HEK293T (cell line): ENCODE measurements at places on chromosomes 4 and X.

- no peak for DNase-seq
These were observed 7.8 kb upstream of the HAUS3 start for GRCh38 chr4:2249526-2250356.

GRCh38 chr4:156949373-156949814, 22.2 kb downstream of the PDGFC start:
- DNase-seq, result no peak

- DNase-seq, result no peak
These were observed 253.9 kb downstream of the IL15 start for GRCh38 chr4:141890279-141890678.

DNA sequence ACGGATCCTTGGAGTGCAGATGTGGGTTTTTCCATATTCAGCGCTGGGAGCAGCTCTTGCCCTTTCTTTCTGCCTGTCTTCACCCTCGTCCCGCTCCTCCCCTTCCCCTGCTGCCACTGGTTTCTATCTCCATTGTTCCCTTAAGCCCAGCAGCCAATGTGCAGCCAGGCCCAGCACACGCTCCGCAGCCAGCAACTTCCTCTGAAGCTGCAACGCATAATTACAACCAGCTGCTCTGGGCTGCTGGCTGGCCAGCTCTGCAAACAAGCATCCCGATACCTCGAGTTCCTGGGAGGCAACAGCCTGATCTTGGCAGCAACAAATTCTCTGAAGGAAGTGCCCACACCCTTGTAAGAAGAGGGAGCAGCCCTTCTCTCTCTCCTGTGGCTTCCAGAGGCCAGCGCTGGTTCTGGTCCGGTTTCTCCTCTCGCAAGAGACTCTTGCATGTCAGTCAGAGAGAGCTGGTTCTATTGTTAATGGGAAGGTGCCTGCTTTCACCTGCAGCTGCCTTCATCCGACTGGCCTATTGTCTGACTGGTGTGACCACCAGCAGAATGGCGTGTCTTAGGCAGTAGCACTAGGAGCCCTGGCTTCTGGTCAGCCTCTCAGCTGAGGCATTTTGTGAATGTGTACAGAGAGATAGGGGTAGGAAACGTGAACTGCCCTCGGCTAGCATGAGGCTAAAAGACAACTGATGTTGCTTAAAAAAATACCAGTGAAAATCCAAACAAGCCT, 83.8 kb upstream of the MAML3 start:
- no peak for DNase-seq

DNA sequence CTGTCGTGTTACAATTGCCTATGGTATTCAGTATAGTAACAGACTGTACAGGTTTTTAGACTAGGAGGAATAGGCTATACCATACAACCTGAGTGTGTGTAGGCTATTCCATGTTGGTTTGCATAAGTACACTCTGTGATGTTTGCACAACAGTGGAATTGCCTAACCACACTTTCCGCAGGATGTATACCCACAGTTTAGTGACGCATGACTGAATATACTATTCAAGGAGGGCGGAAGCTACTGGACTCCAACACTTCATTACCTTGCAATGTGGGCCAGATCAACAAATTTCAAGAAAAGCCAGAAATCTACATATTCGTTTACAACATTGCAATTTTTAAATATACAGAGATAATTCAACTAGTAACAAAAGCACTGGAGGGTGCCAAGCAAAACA, 317.2 kb downstream of the PDGFC start:
- DNase-seq, result no peak

DNA sequence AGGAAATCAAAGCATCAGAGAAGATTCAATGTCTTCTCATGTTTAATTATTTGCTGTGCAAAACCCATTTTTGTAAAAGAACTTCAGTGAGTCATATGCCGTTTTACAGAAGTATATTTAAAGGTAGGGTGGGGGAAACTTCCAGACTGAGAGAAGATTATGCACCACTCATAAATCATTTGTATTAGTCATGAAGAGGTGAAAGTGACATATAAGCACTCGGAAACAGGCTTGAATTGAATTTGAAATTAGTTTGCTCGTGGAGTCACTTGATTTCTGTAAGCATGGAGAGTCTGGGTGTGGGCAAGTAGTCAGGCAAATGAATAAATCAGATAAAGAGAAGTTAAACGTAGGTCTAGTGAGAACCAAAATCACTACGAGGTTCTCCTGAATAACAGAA, 335.1 kb downstream of the ANK2 start:
- DNase-seq, result no peak

DNA sequence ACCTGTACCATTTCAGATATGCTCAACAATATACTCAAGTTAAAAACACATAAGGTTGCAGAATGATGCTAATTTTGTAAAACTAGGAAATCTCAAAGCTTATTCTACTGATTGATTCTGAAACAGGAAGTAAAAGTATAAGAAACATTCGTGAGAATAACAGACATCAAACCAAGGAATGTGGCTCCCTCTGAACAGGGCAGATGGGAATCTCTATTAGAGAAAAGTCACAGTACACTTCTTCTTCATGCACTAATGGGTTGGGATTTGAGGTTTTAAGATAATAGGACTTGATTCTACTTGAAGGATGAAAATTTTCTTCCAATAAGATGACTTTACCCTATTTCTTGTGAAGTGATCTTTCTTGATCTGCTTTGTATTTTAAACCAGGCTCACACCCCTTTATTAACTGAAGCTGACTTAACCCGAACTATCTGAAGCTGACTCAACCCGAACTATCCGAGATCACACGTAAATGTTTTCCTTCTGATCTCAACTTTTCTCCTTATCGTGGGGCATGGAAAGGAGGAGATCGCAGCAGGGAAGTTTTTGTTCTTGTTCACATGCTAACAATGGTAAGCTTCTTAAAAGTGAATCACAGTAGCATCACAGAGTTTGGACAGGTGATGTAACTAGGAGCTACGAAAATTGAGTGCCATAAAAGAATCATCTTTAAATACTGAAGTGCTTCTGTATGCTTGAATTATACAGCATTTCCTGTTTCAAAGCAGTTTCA, 363.1 kb upstream of the ZFP42 start:
- no peak for DNase-seq

- DNase-seq, result no peak
These were observed 95.6 kb downstream of the TMA16 start for GRCh38 chr4:163590103-163590502.

DNA sequence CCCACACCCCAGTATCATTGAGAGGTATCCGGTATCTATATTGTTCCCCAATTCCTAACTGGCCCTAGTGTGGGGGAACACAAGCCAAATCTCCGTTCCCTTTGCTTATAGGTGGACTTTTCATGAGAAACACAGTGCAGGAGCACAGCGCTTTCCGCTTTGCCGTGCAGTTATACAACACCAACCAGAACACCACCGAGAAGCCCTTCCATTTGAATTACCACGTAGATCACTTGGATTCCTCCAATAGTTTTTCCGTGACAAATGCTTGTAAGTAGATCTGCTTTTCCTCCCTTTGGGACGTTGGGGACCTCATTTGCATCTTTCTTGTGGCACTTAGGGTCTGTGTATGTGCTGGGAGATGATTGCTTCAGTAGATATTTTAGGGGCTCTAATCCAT, 1.6 kb downstream of the GRIA3 start:
- DNase-seq, result no peak

GRCh38 chrX:130909469-130910136, 6.6 kb upstream of the ENOX2 start:
- no peak for DNase-seq

DNA sequence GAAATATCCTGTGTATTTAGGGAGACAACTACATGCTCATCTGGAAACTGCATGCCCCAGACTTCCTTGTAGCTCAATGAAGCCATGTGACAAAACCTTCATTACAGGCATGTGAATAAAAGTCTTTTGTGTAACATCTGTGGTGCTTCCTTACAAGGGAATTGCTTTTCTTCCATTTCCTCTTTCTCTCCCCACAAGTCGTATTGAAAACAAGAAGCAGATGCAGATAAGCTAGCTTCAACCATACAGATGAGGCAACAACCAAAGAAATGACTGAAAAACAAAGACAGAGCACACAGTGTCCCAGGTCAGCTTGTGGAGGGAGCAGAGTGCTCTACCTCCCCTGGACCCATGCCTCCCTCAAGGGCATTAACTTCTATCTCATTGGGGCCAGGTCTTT, 115.8 kb upstream of the INPP4B start:
- no peak for DNase-seq
